Right ventricle myocardium superior (tissue), 1 donor: ENCODE measurements at places on chromosomes 6 and 20. TPM values are rescaled to one million over a fixed set of nuclear protein-coding genes. Genes with fewer than 3 reads are reported as not detected.

DNA sequence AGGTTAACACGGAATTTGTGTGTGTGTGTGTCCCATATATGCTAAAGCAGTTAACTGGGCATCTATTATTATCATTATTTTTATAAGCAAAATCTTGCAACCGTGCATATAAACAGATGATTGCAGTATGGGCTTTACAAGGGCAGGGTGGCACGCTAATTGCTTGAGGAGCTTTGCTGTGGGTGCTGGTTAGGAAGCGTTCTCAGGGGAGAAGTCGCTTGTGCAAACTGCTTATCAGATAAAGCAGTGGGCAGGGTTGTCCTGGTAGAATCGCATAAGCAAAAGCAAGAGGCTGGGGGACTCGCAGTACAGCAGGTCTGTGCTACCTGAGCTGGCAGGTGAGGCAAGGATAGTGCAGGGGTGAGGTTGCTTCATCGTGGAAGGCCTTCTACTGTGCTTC lies 9.7 kb upstream of the CCN6 start:
- DNase-seq = no peak

GRCh38 chr6:4220558-4220957 lies 85.2 kb upstream of the ECI2 start:
- DNase-seq = no peak

DNA sequence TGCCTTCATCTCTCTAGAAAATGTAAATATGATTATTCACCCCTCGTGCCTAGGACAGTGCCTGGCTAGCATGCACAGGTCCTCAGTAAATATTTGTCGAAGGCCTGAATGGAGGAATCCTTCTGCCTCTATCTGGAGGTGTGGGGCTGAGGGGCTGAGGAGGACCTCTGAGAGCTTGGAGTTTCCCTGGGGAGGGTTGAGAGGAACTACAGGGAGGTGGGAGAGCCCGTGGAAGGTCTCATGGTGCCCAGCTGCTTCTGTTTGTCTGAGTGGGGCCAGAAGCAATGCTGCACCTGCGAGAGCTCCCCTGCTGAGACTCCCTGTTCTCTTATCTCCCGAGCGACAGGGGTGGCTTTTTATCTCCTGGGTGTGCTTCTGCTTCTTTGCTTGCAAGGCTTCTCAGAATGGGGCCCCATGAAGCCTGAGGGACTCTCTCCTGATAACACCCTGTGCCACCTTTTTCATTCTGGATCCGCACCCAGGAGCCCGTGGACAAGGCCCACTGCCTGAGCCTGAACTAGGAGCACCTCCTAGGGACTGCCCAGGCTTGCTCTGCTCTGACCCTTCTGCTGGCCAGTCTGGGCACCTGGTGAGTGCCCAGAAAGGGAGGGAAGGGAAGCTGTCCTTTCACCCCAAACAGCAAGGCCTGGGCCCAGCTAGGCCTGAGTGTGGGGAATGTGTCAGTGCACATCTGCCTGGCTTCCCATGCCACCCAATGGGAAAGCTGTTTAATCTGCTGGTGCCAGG lies 2.4 kb downstream of the SLC29A1 start:
- DNase-seq = no peak

DNA sequence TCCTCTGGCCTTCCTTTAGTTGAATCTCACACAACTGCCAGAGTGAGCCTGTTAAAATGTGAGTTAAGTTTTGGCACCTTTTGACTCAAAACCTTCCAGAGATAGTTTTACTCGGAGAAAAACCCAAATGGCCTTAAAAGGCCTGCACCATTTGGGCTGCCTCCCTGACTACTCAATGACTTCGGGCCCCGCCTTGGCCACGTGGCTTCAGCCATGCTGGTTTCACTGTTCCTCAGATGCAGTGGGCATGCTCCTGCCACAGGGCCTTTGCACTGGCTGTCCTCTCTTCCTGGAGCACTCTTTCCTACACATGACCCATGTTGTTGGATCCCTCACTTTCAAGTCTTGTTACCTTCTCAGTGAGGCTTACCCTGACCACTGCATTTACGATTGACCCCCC lies 18.3 kb downstream of the VEGFA start:
- DNase-seq = no peak

GRCh38 chr20:61328911-61329558 lies 77.0 kb downstream of the CDH4 start:
- no peak for DNase-seq

GRCh38 chr6:7425808-7426190 lies 36.2 kb downstream of the RIOK1 start:
- no peak for DNase-seq

DNA sequence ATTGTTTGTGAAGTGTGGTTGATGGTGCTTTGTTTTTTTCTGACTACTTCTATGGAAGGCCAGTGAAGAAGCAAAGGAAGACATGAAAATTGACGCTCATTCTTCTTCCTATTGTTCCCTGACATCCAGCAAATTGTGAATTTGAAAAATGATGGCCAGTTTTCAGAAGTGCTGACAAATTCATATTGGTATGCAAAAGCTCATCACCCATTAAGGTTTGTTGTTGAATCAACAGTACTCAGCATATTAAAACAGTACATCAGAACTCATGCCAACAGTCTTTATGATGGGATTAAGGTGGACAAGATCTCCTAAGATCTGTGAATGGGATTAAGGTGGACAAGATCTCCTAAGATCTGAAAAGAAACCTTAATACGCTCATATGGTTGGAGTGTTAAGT lies 1.0 kb upstream of the MTG2 start:
- no peak for DNase-seq

GRCh38 chr6:118012944-118013343 lies 105.9 kb downstream of the SLC35F1 start:
- DNase-seq = no peak

- no peak for DNase-seq
These were observed 137.0 kb upstream of the RIN2 start for GRCh38 chr20:19621072-19621471.

GRCh38 chr6:14951704-14952103 lies 294.2 kb upstream of the JARID2 start:
- DNase-seq = no peak

DNA sequence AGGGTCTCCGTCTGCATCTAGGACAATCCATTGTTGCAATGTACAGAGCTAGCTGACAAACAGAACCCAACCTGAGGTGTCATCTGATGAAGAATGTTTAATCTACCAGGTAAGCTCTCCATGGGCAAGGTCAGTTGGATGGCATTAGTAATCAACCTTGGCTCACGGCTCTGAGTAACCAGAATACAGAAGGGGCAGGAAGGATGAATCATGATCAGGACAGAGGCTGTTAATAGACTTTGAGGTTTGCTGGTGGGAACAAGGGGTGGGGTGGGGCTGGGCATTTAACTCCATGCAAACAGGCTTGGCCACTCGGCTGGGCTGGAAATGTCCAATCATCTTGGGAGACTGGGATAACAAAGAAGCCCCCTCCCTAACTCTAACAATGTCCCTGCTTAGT lies 77.1 kb upstream of the MRPS10 start:
- no peak for DNase-seq

DNA sequence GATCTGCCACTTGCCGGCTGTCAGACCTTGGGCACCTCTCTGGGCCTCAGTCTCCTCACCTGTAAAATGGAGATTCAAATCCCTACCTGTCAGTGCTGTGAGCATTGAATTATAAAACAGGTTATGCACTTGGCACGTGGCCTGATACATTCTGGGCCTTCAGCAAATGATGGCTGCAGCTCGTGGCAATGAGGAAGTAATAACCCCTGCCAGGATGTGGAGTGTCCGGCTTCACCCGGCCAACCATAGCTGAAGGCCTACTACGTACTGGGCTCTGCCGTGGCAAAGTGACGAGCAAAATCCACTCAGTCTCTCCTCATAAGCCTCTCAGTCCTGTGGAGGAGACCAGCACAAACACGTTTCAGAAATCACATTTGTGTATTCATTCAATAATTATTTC lies 10.9 kb upstream of the VSTM2L start:
- DNase-seq = no peak

- DNase-seq = no peak
These were observed 201.3 kb upstream of the MOCS1 start for GRCh38 chr6:40135491-40136072.

The CDH4 gene
- total RNA-seq = 0.05 TPM

The TSPO2 gene
- total RNA-seq = not detected

The ARMH2 gene
- total RNA-seq = not detected

The SNAP25 gene
- total RNA-seq = not detected

The GJA1 gene
- total RNA-seq = 214 TPM

The ASIP gene
- total RNA-seq = 18.9 TPM

The ANGPT4 gene
- total RNA-seq = not detected

The PLCB4 gene
- 27.4 TPM for total RNA-seq

The HCRTR2 gene
- total RNA-seq = not detected
